ENCODE measurements at places on chromosomes 3 and 15. TPM values are rescaled to one million over a fixed set of nuclear protein-coding genes. Genes with fewer than 3 reads are reported as not detected.

GRCh38 chr3:10380906-10381305 is 60.0 kb upstream of the SEC13 start:
- H3K27ac ChIP-seq = no peak overlapping the region
- no peaks in the 10 kb centered on the region for H3K27me3 ChIP-seq
- no peak overlapping the region for H3K4me3 ChIP-seq
- H3K4me1 ChIP-seq = no peaks in the 10 kb centered on the region

GRCh38 chr15:81297603-81298575 is 26.1 kb downstream of the STARD5 start:
- H3K27me3 ChIP-seq = no peaks in the 10 kb centered on the region
- peak overlapping the region; percentile 73 for H3K4me3 ChIP-seq
- peak; percentile 74 for DNase-seq
- H3K36me3 ChIP-seq = peaks cover 49% of the 10 kb centered on the region
- H3K27ac ChIP-seq = peak overlapping the region; percentile 82
- H3K4me1 ChIP-seq = peaks cover 100% of the 10 kb centered on the region

DNA sequence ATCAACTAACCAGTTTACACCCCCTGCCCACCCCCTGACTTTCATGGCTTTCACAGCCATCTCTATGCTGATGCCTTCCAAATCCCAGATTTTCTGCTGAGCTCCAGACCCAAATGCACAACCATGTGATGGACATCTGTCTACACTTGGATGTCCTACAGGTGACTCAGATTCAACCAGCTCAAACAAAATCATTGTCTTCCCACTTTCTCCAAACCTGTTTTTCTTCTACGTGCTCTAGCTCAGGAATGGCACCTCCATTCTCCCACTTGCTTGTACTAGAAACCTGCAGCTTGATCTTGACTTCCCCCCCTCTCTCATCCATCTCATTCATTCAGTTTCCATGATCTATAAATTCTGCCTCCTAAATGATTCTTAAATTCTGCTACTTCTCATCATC is 34.1 kb upstream of the RARRES1 start:
- H3K36me3 ChIP-seq = no peaks in the 10 kb centered on the region
- no peak overlapping the region for H3K27ac ChIP-seq
- no peaks in the 10 kb centered on the region for H3K27me3 ChIP-seq
- H3K4me3 ChIP-seq = no peak overlapping the region

DNA sequence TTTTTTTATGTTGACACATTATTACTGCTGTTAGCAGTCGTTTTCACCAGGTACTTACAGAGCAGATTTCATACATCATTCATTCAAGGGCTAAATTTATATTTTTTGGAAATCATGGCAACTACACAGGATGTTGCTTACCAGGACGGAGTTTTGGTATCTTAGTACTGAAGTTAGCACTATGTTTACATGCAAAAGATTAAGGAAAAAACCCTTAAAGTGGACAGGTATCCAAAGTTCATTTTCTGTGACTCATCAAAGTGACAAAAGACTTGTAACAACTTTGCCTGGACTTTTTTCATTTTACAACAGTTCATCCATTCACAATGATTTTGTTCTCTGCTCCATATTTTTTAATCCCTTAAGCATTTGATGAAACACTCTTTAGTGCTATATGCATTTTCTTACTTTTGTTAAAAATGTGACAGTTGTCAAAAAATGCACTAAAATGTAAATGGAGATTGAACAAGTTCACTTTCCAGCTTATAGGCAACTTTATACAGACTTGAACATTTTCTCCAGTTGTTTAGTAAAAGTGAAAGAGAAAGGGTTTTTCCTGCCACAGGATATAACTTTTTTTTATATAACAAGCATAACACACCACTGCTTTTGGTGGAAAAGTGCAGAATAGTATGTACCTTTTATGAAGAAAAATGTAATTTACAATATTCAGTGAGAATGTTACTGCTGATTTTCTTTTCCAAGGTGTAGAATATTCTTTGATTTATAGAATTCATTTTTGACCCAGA is 104.1 kb downstream of the STT3B start:
- no peak overlapping the region for H3K4me3 ChIP-seq
- peaks cover 22% of the 10 kb centered on the region for H3K4me1 ChIP-seq
- no peak for DNase-seq
- peak overlapping the region; percentile 45 for H3K27ac ChIP-seq
- no peaks in the 10 kb centered on the region for H3K27me3 ChIP-seq

- H3K27ac ChIP-seq = no peak overlapping the region
- DNase-seq = no peak
- H3K27me3 ChIP-seq = no peaks in the 10 kb centered on the region
- H3K4me1 ChIP-seq = no peaks in the 10 kb centered on the region
- no peak overlapping the region for H3K4me3 ChIP-seq
Measured at GRCh38 chr15:57565311-57565710, 26.4 kb upstream of the MYZAP start.

Gene CERS3
- total RNA-seq = not detected

Gene HLTF
- 24.2 TPM for total RNA-seq
